ENCODE measurements at places on chromosomes 3 and 15.

GRCh38 chr3:43028678-43029490 lies 49.8 kb downstream of the GASK1A start:
- DNase-seq, result no peak

DNA sequence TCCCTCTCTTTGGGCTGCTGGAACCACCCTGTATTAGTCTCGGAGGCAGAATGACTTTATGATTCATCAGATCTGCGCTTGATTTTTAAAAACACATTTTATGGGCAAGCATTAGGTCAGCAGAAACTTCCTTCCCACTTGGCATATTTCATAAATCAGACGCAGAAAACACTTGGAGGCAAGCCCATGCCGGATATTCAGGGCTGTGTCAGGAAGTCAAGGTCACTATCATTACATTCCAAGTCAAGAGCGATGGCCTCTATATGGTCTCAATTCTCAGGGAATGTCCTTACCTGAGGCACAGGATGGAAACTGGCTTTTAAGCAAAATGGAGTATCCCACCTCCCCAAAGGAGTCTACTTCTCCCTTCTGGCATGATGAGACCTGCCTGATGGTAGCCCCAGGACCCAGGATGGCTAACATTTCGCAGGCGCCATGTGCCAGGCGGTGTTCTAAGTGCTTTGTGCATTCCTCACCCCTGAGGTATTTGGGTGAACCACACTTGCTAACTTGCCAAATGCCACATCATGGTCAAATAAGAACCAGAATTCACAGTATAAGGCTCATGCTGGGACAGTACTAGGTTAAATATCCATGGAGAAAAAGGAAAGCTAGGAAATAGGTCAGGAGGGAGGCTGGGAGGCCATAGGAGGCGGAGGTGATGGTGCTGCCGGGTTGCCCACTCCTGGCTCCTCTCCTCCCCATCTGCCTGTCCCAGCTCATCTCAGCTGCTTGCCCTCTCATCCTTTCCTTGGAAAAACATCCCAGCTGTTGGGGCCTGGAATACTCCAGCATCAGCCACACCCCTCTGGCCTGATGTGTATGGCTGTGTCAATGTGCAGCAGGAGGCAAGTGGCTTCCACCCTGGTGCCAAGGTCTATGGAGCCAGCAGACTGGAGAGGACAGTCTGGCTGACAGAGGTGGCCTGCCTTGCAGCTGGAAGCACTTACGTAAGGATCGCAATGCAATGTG lies 18.8 kb downstream of the BCL2L10 start:
- DNase-seq, result no peak

DNA sequence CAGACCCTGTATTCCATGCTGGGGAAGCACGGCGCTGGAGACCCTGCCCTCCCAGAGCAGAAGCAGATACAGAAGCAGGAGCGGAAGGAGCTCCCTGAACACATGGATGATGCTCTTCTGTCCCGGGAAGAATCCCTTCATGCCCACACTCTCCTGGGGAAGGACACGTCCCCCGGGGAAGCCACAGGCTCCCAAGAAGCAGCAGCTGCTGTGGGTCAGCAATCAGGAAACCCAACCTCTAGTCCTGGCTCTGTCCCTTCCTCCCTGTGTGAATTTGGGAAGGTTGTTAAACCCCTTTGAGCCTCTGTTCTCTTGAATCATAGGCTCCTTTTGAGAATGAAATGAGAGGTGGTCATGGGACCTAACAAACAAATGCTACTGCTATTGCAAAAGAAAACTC lies 176.2 kb upstream of the TPM1 start:
- no peak for DNase-seq

DNA sequence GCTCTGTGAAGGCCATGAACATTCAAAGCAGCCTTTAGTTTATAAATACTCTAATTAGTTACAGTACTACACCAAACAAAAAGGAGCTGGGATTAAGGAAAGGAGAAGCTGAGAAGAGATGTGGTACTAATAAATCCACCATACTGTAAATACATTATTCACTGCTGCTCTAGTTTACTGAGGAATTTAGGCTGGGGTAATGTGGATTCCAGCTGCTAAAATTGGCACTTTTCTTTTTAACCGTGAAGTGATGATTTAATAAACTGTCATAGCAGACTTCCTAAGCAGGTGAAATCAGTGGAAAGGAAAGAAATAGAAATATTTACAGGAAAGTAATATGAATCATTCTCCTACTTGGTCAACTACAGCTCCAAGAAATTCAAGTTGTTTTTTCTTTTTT lies 88.7 kb downstream of the TFG start:
- DNase-seq, result no peak

DNA sequence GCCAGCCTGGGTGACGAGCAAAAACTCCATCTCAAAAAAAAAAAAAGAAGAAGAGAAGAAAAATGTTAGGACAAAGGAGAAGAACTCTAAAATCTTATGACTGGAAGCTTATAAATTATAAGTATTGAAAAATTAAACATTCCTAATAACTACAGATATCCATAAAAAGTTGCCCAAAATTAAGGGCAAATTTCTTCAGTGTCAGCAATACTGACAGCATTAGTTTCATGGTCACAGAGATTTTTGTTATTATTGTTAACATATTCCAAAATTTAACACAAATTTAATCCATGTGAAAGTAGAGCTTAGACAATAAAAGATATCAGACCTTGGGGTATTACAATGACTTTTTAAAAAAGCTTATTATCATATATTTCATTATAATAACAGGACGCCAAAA lies 74.1 kb downstream of the NR2F2 start:
- DNase-seq, result no peak

DNA sequence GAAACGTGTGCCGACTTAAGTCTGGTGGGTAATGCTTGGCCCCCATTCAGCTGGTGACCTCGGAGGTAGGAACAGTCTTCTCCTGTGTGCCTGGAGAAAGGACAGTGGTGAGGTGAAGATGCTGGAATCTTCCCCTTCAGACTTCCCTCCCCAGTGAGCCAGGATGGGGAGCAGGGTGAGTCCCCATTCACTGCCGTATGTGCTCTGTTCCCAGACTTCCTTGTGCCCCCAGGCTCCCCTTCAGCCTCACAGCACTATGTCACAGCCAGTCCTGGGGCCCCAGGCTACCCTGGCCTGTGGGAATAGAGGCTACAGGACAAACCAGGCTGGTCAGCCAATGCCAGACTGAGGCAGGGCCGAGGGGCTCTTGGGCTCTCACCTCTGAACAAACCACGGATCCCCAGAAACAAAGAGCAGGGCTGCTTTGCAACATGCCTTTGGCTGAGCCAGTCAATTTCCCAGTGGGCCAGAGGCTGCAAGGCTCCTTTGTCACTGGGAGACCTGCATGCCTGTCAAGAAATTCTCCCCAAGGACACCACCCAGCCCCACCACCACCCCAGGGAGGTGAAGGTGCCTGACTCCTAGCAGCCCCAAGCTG lies 31.8 kb upstream of the HHATL start:
- no peak for DNase-seq

- no peak for DNase-seq
Observed at GRCh38 chr3:172855037-172855436, 104.5 kb downstream of the ECT2 start.

- DNase-seq, result no peak
Observed at GRCh38 chr15:63111481-63111880, 10.2 kb upstream of the LACTB start.

GRCh38 chr3:83453056-83453455 lies 1505.7 kb upstream of the CADM2 start:
- DNase-seq, result no peak
